SJSA1 (cell line): ENCODE measurements at places on chromosomes 2 and 18. TPM values are rescaled to one million over a fixed set of nuclear protein-coding genes. Genes with fewer than 3 reads are reported as not detected.
A peak's percentile ranks its signal among the peaks of the same experiment; 100 is the strongest.

- DNase-seq, result no peak
Measured at GRCh38 chr2:138219961-138220360, 255.7 kb downstream of the HNMT start.

GRCh38 chr2:182482511-182482910, 55.7 kb upstream of the PDE1A start:
- no peak for DNase-seq

GRCh38 chr2:24824071-24824588, 30.9 kb downstream of the CENPO start:
- DNase-seq, result peak; percentile 38

- no peak for DNase-seq
Measured at GRCh38 chr2:122414902-122415301, 659.5 kb downstream of the TSN start.

- DNase-seq, result no peak
Measured at GRCh38 chr2:16142383-16143361, 202.3 kb downstream of the MYCN start.

- DNase-seq, result no peak
Measured at GRCh38 chr2:85397925-85398331, 12.2 kb downstream of the CAPG start.

GRCh38 chr2:55111570-55112228, 61.4 kb upstream of the RTN4 start:
- DNase-seq, result peak; percentile 94

GRCh38 chr2:208189069-208189809, 591 bp downstream of the C2orf80 start:
- no peak for DNase-seq

DNA sequence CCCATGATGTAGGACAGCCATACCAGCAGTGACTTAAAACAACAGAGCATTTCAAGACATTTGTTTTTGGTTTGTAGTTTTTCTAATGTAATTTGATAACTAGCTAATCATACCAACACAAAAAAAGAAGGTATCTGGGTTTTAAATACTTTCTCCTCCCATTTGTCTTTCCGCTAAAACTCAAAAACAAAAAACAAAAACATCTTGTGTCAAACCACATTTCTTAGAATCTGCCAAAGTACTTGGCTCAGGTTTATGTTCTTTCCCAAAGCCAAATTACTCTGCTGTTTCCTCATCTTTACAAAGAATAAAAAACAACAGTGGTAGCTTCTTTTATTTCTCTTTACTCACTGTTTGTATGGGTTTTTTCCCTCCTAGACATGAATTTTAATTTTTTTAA, 71.5 kb downstream of the GREB1L start:
- DNase-seq, result no peak

DNA sequence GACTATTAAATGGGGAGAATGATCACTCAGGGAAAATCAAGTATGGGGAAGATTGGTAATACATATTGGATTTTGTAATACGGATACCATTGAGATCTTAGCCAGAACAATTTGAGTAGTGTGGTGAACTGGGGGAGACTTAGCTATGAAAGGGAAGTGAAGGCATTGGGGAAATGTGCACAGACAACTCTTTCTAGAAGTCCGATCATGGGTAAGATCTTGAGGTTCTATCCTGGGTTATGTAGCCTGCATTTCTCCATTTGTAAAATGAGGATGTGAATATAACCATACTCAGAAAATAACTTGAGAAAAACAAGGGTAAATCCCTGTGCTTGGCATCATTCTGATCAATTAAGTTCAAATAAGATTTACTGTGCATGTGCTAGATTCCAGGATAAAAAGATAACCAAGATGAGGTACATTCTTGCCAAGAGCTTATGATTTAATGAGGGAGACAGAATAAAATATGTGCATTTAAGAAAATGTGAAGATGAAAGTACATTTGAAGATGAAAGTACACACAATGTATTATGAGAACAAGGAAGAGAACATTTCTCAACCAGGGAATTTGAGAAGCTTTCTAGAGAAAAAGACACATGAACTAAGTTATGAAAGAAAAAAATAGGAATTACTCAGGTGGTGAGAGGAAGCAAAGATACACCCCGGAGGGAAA, 49.5 kb downstream of the SLC40A1 start:
- DNase-seq, result no peak

GRCh38 chr18:35603008-35603407, 21.5 kb downstream of the GALNT1 start:
- no peak for DNase-seq

GRCh38 chr18:57519668-57520424, 66.7 kb downstream of the FECH start:
- no peak for DNase-seq

DNA sequence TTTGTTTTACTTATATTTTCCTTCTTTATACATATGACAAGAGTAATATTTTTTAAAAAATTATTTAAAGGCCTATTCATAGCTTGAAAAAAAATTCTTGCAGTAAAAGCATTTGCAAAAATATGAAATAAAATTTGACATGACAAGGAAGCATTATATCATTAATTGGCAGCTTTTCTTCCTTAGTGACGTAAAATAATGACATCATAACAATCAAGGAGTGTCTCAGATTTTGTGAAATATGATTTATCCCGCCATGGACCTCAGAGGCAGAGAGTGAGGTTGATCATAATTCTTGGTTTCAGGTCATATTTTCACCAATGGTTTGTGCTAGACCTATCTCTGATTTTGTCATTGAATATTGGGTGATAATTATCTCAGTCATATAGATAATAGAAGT, 176.0 kb downstream of the MIB1 start:
- no peak for DNase-seq

GRCh38 chr2:216742411-216742810, 47.1 kb upstream of the IGFBP5 start:
- no peak for DNase-seq

Gene DCDC2C
- total RNA-seq, result not detected in 2 replicates
